ENCODE measurements at places on chromosomes 5 and 9.

GRCh38 chr5:42807722-42808447 is 3.8 kb downstream of the SELENOP start:
- no peak for DNase-seq

DNA sequence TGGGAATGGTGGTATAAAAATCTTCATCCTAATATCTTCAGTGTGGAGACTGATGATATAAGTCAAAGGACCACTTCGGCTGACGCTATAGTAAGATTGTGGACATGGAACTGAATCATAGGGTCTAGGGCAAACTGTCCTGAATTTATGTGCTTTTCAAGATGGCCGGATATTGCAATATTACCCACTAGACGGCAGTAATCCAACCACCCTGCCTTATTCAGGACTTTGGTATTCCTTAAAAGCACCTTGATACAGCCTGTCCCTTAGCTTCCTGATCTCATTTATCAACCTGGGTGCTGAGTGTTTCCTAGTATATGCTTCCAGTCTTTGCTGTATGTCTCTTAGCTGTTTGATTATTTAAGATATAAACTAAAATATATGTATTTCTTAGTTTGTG is 71.2 kb upstream of the COX7C start:
- no peak for DNase-seq

- DNase-seq = no peak
These were observed 506.6 kb downstream of the BNC2 start for GRCh38 chr9:16363916-16364315.

GRCh38 chr5:21397693-21398092 is 1409.7 kb upstream of the CDH18 start:
- no peak for DNase-seq

DNA sequence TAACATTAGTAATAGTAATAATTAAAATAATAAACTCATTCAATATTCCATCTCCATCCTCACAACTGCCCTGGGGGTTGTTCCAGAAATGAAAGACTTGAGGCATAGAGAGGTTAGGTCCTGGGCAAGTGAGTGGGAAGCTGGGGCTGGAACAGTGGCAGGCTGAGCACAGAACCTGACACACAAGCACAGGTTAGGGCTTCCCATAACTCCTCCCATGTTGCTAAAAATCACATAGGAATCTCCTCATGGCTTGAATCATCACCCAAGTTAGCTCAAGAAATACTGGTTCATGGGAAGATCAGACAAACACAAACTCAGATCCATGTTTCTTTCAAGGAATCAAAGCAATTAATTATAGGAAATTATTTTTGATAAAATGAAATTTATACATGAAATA is 487.7 kb downstream of the SEMA5A start:
- DNase-seq = no peak

DNA sequence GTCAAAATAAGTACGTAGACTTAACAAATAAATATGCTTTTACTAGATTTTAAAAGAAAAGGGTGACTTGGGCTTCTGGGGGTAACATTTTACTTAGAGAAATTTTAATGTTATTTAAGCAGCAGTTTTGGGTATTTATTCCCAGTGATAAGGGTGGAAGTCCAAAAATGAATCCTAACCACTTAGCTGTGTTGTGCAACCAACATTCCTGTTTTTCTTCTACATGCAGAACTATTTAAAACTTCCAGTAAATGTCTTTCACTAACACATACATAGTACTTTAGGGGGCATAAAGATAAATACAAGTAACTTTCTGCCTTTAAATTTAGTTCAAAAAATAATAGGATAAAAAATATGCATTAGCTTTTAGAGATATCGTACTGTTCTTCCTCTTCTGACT is 436.7 kb downstream of the CTNND2 start:
- no peak for DNase-seq

GRCh38 chr5:12109075-12109688 is 204.9 kb upstream of the CTNND2 start:
- no peak for DNase-seq

DNA sequence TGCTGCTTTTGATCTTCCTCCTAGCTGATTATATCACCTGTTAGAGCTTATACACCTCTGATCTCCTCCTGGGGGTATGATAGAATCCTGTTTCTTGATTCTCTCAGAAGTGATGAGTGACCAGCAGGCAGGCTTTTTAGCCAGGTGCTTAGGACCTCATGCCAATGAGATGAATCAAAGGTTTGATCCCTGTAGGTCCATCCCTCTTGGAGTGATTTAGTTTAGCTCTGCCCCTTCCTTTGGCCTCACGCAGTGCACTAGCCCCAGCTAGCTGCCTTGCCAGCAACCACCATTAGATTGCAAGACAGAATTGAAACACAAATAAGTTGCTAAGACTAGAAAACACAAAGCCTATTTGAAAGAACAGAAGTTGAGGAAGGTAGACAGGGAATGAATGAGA is 84.4 kb downstream of the ZSWIM6 start:
- no peak for DNase-seq

DNA sequence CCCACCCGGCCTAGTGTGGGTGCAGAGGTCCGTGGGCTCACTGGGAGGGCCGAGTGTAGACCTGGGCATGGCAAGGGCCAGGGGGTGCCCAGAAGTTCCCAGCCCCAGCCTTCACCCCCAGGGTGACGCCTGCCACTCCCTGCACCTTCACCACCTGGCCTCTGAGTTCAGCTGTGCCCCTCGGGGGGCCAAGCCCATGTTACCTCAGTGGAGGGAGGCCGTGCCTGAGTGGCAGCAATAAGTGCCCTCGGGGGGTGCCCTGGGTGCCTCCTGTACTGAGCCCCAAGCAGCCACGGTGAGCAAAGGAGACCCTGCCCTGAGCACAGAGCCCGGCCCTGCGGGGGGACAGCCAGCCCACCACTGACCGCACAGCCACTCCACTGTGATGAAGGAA is 10.3 kb upstream of the FCN2 start:
- DNase-seq = no peak

DNA sequence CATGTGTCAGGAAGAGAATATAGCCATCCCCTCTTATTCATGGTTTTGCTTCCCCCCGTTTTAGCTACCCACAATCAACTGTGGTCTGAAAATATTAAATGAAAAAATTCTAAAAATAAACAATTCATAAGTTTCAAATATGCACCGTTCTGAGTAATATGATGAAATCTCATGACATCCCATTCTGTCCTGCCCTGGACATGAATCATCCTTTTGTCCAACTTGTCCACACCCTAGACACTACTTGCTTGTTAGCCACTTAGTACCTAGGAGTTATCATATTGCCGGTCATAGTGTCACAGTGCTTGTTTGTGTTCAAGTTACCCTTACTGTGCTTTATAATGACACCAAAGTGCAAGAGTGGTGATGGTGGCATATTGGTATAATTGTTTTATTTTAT is 113.5 kb downstream of the CAAP1 start:
- DNase-seq = no peak

GRCh38 chr5:162288647-162289296 is 221.2 kb downstream of the GABRG2 start:
- no peak for DNase-seq

- no peak for DNase-seq
These were observed 39.2 kb upstream of the NEK6 start for GRCh38 chr9:124218438-124218982.

DNA sequence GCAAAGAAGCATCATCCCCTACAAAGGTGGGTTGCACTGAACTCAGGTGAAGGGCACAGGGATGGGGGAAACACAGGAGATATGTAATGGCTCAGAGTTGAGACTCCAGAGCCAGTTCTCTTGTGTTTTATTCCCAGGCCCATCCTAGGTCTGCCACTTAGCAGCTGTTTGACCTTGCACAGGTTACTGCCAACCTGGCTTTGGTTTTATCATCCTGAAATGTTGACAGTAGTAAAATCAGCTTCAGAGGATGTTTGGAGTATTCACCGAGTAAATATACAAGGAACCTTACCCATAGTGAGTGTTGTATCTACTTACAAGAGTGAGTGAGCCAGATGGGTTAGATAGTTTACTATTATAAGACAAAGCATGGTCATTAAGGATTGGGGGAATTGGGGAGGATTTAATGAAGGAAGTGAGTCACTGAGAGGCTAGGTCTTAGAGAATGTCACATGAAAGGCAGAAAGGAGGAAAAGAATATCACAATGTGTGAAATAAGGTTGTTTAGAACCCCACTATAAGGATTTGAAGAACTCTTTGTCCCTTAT is 141.3 kb downstream of the MAN2A1 start:
- DNase-seq = no peak

GRCh38 chr5:51201024-51201423 is 182.2 kb upstream of the ISL1 start:
- no peak for DNase-seq

DNA sequence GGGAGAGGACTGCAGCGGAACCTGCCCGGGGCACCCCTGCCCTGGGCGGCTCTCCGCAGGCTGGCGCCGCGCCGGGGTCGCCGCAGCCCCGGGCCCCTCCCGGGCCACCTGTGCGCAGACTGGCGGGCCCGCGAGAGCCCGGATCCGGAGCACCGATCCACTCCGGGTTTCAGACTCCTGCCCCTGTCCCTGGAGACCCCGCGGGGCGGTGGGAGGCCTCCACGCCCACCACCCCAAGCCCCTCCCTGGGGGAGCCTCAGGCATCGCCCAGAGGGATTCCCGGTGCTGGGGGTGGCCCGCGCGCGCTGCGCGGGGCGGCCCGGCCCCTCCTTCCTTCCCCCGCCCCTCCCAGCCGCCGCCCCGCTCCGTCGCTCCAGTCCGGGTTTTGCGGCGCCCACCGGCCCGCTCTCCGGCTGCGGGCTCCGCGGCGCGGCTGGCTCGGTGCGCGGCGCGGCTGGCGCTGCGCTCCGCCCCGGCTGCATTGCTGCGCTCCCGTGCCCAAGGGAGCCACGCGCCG is at the start of gene UNC5A:
Gene UNC5A (plus strand): TSS at position 479 of the 517 bp plus-strand sequence. CDS start 192 bp downstream, outside the sequence.
- no peak for DNase-seq

GRCh38 chr9:136364942-136365774 is 1.6 kb upstream of the DNLZ start:
- DNase-seq = no peak

- DNase-seq = no peak
These were observed 102.5 kb upstream of the SH3GL2 start for GRCh38 chr9:17476401-17476800.

- DNase-seq = no peak
These were observed 1.1 kb upstream of the FRRS1L start for GRCh38 chr9:109168170-109168569.

- no peak for DNase-seq
These were observed 242.9 kb downstream of the MCTP1 start for GRCh38 chr5:95042037-95042436.

- DNase-seq = no peak
These were observed 39.8 kb upstream of the ALDH1B1 start for GRCh38 chr9:38352530-38353328.

DNA sequence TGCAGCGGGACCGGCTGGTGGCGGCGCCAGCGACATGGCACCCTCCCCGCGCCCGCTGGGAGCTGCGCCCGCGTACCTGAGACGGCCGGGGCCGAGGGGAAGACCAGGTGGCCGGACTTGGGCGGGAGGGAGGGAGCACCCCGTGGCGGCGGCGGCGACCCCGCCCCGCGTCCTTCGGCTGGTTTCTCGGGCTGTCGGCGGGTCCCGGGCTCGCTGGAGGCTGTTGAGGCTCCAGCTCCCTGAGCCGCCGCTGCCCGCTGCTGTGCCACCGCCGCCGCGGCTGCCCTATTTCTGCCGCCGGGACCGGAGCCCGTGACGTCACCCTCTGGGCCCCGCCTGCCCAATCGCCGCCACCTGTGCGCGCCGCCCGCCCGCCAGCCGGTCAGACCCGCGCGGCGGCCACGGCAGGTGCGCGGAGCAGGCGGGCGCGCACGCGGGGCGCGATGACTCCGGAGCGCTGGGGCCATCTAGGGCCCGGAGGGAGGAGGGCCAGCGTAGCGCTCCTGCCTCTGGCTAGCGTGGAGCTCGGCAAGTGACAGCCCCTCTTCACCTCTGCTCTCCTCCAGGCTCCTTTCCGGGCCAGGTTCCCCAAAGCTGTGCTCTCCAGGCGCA is at the start of gene FSTL4:
Gene FSTL4 (minus strand): TSS at position 293 of the 612 bp plus-strand sequence.
- no peak for DNase-seq

- DNase-seq = no peak
These were observed 52.2 kb upstream of the GRAMD2B start for GRCh38 chr5:126370796-126371718.

- no peak for DNase-seq
These were observed 6.8 kb downstream of the ZDHHC11B start for GRCh38 chr5:777756-778161.

- no peak for DNase-seq
These were observed 126.8 kb downstream of the EHMT1 start for GRCh38 chr9:137745541-137745991.

DNA sequence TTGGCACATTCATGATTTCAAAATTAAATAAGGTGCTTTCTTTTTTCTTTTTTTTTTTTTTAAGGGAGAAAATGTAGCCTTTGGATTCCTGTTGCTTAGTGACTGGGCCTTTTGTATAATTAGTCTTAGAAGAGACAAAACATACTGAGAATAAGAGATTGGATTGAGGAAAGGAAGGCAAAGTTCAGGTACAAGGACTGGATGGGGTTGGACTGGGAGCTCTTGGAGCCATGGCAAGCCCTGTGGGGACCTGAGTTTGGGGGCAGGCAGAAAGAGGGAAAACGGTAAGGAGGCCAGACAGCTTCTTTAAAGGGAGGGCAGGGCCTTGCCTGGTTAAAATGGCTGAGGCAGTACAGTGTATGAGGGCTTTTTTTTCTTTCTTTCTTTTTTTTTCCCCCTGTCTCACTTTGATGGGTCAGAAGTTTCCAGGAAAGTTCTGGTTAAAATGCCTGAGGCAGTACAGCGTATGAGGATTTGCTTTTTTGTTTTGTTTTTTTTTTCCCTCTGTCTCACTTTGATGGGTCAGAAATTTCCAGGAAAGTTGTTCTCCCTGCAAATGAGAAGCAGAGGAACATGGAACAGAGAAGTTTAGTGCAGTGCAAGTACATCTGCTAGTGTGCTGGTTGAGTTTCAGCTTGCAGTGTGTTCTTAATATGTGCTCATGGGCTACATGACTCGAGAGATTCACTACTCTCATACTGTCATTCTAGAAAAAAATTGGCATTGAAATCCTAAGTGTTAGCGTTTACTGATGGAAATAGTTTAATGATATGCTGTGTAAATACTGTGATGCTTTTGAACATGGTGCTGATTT is 16.8 kb downstream of the SNX18 start:
- DNase-seq = no peak

- DNase-seq = no peak
These were observed 55.8 kb downstream of the PIP5K1B start for GRCh38 chr9:68760674-68761333.

- DNase-seq = no peak
These were observed 102.3 kb downstream of the SEMA6A start for GRCh38 chr5:116472274-116472673.

GRCh38 chr5:98936948-98937715 is 8.3 kb upstream of the CHD1 start:
- no peak for DNase-seq

Data from urinary bladder (tissue), 4 donors.